Cerebellar cortex (tissue), 1 donor: ENCODE measurements at places on chromosomes 3 and 15.

GRCh38 chr3:157257101-157257500, 97.2 kb upstream of the CCNL1 start:
- no peak for DNase-seq

DNA sequence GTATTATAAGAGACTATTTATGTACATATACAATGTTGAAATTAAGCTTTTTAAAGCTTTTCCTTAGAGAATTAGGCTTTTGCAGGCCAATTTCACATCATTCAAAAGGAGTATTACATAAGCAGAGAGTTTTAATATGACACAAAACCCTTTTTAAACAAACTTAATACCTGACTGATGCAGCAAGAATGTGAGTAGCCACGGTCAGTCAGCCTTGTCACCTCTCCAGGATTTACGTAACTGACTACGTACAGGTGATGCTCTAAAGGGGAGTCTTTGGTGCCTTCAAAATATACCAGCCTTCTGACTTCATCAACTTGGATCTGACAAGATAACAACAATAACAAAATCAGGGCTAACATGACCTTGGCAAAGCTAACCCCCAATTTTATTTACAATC, 44.2 kb upstream of the IGDCC4 start:
- no peak for DNase-seq

DNA sequence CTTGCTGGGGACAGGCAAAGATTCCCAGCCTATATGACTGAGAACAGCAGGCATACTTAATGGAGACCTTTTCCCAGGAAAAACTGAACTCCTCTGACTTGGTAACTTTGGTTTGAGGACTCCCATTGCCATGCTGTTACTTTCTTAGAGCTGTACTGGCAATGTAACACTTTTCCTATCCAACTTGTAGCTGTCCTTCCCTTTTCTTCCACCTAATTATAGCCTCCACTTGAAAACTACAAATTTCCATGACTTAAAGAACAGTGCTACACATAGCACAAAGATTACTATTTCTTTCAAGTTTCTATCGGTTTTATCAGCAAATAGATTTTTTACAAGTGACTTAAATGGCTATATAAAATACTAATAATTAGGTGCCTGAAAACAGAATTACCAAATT, 116.9 kb downstream of the GSK3B start:
- no peak for DNase-seq

- no peak for DNase-seq
Measured at GRCh38 chr3:51966922-51967383, 301 bp downstream of the PCBP4 start.

DNA sequence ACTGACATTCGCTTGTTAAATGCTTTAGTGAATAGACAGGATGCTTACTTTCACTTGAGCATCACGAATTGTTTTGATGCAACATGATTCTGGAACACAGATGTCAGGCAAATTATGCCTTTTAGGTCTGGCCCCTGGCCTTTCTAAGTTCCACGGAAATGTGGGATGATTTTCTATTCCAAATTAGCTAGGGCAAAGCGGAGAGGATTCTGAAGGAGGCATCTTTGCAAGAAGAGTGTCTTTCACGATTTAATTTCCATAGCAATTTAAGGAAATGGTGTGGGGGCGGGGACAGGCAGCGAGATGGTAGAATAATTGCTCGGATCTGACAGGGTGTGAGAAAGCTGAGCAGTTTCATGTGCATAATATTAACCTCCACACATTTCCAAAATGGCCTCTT, 238.5 kb upstream of the KCNMB2 start:
- no peak for DNase-seq

DNA sequence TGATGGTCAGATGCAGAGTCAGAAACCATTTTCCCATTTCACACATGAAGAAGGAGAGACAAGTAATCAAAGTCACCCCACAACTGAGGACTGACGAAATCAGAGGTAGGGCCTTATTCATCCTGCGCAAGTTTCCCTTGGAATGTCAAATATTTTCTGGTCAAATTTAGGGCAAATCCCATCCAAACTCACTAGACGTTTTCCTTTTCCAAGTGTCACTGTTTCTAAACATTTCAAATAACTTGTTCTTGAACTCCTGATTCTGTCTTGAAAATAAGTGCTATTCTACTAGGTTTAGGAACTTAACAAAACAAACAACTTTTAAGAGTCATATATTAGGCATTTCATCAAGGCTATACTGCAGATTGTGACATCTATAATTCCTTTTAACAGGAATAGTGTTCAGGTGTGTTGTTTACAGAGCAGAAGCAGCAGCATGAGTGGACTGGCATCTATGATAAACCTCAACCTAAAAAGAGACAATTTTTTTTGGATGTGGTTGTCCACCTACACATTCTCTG, 40.7 kb downstream of the SUMF1 start:
- DNase-seq, result no peak

DNA sequence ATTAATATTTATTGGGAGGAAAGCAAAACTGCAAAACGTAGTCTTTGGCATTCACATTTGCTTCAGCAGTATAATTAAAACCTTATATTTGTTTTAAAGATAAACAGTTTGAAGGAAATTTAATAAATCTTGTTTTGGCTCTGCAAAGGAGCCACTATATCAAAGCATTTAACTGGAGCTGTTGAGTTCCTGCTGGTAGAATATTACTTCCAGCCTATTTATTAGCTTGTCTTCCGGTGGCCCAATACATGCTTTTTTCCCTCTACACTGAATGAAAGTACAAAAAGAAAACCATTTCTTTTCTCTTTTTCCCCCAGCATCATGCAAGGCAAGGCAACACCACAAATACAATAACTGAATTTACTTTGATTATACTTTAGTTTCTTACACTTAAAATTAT, 26.3 kb downstream of the SPTSSB start:
- peak; percentile 79 for DNase-seq

DNA sequence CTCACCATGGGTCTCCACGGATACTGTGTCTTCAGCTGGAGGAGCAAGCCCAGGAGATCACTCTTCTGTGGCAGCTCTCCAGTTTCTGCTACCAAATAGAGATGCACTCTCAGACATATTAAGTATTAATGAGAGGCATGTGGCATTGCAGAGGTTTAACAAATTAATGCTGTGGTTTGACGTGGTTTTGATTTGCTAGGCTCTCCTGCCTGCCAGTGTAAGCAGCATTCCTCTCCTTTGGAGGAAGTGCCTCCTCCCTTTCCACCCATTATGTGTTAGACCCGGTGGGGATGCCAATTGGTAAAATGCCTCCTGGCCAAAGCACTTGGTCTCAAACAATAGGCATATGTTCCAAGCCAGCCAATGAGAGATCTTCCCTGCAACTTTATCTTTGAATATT, 124.8 kb downstream of the MYLK start:
- DNase-seq, result no peak

GRCh38 chr3:187112934-187113793, 26.1 kb downstream of the RPL39L start:
- peak; percentile 6 for DNase-seq

- no peak for DNase-seq
Measured at GRCh38 chr3:31740397-31740796, 207.7 kb downstream of the STT3B start.

- no peak for DNase-seq
Measured at GRCh38 chr3:117793622-117794265, 1084.2 kb downstream of the TUSC7 start.

- DNase-seq, result no peak
Measured at GRCh38 chr15:71005895-71006294, 109.4 kb upstream of the THSD4 start.

GRCh38 chr3:140251678-140252077, 316.7 kb downstream of the CLSTN2 start:
- no peak for DNase-seq

GRCh38 chr3:186614266-186614596, 1.4 kb downstream of the AHSG start:
- no peak for DNase-seq

- no peak for DNase-seq
Measured at GRCh38 chr3:193701953-193702635, 109.1 kb downstream of the OPA1 start.

GRCh38 chr15:96290679-96291078, 39.8 kb upstream of the NR2F2 start:
- DNase-seq, result no peak

DNA sequence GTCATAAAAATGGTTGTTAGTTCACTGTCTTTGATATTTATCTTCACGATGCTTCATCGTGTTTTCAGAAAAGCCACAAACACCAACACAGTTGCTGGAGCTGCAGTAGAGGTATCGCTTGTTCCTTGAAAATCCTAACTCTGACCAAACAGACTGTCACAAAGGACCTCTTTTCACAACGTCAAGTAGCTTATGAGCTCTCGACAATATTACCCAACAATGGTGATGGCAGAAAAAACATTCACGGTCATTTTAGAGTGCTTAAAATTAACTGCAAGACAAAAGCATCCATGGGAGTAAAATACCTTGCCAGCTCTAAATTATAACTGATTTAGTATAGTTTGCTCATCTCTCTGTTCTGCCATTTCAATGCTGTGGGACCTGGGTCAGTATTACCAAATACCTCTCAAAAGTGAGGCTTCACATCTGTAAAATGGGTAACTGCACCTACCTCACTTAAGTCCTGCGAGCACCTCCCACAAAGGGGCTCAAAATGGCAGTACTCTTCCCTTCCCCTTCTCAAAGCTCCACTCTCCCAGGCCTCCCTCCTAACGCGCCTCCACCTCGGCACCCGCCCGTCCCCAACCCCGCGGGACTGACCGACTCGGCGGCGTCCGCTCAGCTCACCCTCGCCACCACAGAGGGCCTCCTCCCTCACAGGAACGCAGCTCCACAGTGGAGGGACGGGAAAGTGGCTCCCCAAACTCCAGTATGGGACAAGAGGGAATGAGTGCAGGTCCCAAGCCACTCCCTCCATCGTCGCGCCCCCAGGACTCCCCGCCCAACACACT, 546 bp downstream of the TRIM59 start:
- no peak for DNase-seq

DNA sequence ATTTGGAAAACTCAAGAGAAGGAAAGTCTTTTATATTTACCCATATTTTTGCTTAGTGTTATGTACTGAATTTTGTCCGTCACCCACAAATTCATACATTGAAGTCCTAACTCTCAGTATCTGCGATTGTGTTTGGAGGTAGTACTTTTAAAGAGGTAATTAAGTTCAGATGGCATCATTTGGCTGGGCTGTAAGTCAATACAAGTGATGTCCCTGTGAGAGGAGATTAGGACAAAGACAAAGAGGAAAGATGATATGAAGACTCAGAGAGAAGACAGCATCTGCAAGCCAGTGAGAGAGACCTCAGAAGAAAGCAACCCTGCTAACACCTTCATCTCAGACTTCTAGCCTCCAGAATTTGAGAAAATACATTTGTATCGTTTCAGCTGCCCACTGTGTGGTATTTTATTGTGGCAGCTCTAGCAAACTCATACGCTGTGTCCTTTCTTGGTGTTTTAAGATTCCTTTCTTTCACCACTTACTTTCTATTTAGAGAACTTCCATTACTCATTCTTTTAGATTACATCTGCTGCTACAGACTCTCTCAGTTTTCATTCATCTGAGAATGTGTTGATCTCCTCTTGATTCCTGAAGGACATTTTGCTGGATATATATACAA, 17.0 kb downstream of the LRCH3 start:
- DNase-seq, result no peak

DNA sequence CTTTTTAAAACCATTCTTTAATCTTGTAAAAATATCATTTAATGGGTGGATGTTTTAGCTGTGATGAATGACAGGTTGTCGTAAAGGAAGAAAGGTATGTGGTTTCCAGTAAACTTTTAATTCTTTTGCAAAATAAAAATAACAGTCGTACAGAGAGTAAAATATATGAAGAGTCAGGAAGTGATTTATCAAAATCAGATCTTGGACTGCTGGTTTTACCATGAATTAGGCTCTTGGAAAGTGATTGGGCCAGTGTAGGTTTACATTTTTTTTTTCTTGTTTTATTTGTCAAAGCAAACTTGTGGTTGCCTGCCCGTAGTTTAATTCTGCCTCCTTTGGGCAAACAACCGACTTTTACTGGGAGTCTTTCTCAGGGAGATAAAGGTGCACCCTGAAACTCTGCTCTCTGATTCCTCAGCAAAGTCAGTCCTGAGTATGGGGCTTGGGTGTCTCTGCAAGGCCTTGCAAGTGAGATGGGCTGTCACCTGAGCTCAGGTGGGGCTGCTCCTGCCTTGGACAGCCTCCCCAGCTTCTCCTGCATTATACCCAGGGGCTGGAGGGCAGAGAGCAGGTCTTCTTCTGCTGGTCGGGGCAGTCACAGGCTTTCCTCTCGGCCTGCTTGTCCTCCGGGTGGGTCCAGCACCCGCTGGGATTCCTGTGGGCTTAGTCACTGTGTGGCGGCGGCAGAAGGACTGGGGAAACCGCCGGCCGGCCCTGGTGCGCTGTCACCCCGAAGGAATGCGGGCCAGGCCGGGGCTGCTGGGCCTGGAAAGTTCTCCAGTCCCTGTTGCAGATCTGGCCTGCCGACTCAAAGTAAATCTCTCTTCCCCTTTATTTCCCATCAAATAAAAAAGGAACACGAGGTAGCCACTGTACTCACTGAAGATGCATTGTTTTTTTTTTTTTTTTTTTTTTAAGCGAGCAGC, 79.0 kb downstream of the IGF1R start:
- no peak for DNase-seq

DNA sequence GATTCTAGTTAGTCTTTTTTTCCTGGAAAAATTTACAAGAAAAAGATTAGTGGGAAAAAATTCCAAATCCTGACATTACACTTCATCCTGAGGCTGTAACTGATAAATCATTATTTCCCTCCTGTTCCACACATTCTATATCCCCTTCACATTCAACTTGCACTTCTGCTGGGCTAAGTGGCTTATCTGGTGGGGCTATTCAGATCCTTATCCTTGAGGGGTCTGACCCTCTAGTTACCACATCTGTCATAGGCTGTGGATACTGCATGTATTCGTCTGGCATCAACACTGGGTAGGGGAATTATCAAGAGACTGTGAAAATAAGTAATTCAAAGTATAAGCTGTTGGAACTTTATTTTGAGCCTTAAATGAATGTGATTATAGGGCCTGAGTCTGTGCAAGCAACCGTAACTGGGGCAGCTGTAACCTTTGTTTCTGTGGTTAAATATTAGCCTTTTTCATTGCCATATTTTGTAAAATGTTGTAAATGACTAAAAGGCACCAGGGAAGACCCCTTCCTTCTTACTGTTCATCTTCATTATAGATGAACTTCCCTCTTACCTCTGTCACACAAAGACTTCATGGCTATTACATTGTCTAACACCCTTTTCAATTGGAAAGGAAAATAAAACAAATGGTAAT, 28.0 kb upstream of the TEX9 start:
- DNase-seq, result no peak

- no peak for DNase-seq
Measured at GRCh38 chr15:57784081-57784511, 77.6 kb downstream of the POLR2M start.

DNA sequence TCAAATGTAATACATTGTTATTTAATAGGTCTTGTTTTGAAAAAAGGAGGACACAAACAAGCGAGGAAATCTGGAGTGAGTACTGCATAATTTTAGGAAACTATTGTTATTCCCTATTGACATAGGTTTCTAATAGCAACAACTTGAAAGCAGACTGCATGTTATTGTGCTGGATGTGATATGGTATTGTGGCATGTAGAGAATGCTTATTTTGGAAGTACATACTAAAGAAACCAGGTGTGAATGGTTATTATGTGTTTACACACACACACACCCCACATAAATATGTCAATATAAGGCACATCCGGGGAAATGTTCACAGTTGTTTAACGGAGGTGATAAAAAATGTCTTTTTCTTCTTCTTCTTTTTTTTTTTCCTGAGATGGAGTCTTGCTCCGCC, 5.9 kb upstream of the MORF4L1 start:
- DNase-seq, result no peak

GRCh38 chr3:143035466-143036211, 34.3 kb downstream of the U2SURP start:
- DNase-seq, result no peak
